SW480 (cell line): ENCODE measurements at places on chromosomes 4 and X.

- DNase-seq = no peak
These were observed 731 bp upstream of the AMMECR1 start for GRCh38 chrX:110318664-110318968.

GRCh38 chrX:71103110-71103983 lies 3.2 kb downstream of the CXorf65 start:
- no peak for DNase-seq

- no peak for DNase-seq
These were observed 78.5 kb downstream of the SCLT1 start for GRCh38 chr4:129014566-129015509.

DNA sequence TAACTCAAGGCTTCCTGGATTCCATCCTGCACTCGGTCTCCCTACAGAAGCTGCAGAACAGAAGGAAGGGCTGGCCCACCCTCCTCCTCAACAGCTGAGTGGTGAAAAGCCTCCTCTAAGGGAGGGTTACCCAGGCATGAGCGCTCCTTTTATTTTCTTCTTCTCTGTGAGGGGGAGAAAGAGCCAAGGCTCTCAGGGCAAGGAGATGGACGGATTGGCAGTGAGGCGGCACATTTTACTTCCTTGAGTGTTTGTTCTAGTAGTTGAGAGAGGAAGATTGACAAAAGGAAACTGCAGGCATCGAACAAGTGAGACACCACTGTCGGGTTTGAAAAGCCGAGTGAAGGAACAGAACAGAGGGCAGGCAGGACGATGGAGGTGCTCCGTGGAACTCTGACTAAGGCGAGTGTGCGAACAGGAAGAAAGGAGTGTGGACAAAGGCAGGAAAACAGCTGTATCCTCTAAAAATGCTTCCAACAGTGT lies 38.4 kb upstream of the STS start:
- no peak for DNase-seq

GRCh38 chrX:132940727-132941327 lies 17.6 kb downstream of the HS6ST2 start:
- DNase-seq = peak; percentile 15

DNA sequence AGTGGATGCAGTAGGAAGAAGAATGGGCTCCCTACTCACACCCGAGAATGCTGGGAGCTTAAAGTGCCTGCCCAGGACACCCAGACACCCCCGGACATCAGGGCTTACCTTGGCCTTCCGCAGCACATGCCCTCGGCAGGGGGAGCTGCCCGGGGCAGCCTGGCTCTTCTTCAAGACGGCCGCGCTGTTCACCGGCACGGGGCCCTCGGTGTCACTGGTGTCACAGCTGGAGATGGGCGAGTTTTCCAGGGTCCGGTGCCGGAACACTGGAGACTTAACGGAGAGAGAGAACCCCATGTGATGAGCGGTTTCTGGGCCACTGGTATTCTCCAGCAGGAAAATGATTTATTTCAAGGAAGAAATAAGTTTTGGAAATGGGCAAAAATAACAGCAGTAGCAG lies 170.9 kb downstream of the AFAP1 start:
- DNase-seq = no peak

DNA sequence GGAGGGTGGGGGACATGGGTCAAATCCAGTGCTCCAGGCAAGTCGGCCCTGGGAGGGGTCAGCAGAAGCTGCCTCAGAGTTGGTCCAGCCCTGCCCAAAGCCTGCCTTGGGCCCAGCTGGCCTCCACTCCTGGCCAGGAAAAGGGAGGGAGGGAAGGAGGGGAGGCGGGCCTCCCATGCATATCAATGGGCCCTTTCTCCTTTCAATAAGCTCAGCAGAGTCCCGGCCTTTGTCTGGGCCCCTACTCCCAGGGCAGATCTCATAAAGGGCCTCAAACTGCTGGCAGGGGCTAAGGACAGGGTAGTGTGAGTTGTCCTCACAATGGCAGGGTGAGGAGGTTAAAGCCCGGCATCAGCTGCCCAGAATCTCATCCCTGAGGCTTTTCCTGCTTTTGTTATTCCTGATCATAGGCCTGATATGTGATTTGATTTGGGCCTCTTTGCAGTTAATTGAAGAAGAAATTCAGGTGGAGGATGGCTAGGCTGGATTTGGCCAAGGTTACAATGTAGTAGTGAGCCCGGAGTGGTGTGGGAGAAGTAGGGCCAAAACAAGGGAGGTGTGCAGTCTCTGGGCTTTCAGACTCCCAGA lies 121.1 kb upstream of the ATP6AP2 start:
- no peak for DNase-seq

DNA sequence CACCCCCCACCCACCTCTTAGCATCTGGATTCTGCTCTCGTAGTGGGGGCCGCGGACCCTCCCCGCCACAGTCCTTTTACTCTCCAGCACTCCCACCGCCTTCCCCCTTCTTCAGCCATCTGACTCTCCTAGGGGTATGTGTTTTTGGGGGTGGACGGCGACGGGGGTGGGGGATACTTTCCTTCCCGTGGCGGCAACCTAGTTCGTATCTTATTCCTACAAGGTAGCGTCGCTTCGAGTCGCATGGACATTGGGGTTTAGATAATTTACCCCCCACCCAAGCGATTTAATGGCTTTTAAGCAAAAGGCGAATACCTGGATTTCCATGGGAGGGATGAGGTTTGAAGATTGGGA lies 1.3 kb upstream of the BCORL1 start:
- no peak for DNase-seq

GRCh38 chr4:174490451-174490961 lies 31.8 kb downstream of the HPGD start:
- peak; percentile 7 for DNase-seq

GRCh38 chr4:185421366-185422124 lies 4.2 kb downstream of the UFSP2 start:
- no peak for DNase-seq

- peak; percentile 11 for DNase-seq
These were observed 693 bp downstream of the OCIAD1 start for GRCh38 chr4:48831532-48832030.
